ENCODE measurements at places on chromosomes 5 and 9. TPM values are rescaled to one million over a fixed set of nuclear protein-coding genes. Genes with fewer than 3 reads are reported as not detected.

Gene FOXD4L5
- total RNA-seq, result 0.10 TPM

Gene CDC20B
- not detected for total RNA-seq

Gene NIM1K
- 0.54 TPM for total RNA-seq

Gene POLK
- 29.0 TPM for total RNA-seq

Gene SNAPC4
- 12.3 TPM for total RNA-seq

DNA sequence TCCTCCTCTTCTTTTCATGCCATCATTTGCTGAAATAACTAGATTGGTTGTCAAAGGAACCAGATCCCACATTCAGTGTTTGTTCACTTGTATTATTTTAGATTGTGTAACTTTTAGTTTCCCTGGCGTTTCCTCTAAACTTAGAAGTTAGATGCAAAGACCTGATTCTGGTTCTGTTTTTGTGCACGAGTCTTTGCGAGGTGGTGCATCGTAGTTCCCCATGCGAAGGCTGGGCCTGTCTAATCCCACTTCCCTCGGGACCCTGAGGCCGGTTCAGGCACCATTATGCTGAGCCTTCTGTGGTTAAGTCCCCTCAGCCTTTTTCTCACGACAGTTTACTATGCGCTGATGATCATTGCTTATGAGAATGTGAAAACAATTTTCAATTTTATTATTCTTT lies 219.1 kb upstream of the OTULINL start:
- DNase-seq, result no peak

DNA sequence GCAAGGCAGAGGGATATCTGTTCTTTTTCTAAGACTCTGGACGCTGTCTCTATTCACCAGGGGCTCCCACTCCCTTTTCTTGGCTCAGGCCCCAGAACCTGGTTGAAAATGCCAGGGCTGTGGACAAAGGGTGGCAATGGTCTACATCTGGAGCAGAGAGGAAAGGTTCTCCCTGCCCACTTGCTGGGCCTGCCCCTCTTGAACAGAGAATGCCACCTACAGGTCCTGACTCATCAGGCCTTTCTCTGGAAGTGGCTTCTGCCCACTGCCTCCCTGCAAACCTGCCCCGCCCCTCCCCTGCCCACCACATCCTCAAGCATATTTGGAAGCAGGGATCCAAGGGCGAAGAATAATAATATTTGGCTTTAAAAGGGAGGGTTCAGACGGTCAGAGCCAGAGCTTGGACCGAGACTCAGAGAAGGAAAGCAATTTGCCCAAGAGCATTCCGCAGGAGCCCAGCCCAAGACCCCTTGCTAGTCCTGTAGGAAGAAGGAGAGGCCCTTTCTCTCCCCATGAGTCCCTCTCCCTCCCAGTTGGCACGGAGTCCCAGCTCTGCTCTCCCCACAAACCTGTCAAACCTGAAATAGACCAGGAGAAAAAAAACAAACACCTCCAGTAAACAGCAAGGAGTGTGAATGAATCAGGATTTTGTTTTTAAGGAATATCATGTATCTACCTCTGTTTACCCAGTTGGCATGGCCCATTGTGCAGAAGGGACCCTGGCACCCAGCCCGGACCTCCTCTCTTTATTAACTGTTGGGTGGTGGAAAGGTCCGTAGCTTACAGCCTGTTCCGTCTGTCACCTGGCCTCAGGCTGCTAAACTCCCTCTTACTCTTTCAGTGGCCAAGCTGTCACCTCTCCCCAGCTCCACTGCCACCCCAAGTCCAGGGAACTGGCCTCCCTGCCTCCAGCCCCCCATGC lies 37.7 kb upstream of the STXBP1 start:
- DNase-seq, result no peak

- DNase-seq, result no peak
Observed at GRCh38 chr9:115913696-115914095, 239.9 kb upstream of the PAPPA start.

GRCh38 chr5:10328323-10328722 lies 20.6 kb upstream of the CMBL start:
- DNase-seq, result no peak

- no peak for DNase-seq
Observed at GRCh38 chr9:136292591-136293448, 11.1 kb downstream of the CCDC187 start.

GRCh38 chr5:150764530-150764929 lies 5.7 kb upstream of the DCTN4 start:
- DNase-seq, result no peak

GRCh38 chr9:13450723-13451122 lies 171.2 kb upstream of the MPDZ start:
- DNase-seq, result no peak

DNA sequence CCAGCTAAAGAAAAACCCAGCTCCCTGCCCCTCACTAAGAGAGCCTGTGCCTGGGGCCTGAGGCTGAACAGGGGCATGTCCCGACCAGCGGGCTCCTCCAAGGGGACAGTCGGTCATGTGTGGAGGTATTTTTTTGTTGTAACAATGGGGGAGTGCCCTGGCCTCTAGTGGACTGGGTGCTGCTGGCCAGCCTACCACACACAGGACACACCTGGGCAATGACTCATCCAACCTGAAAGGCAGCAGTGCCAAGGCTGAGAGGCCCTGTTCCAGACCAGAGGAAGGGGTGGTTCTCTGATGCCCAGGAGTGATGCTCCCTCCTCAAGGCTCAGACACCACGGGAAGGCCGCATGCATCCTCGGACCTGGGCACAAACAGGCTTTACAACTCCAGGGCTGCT lies 181.5 kb downstream of the OLFM1 start:
- no peak for DNase-seq
